Thymus (tissue), 14 donors: ENCODE measurements at places on chromosomes 3 and 15. TPM values are rescaled to one million over a fixed set of nuclear protein-coding genes. Genes with fewer than 3 reads are reported as not detected.

GRCh38 chr3:20023623-20024405, 11.8 kb upstream of the PP2D1 start:
- DNase-seq = peak; percentile 35

CXCR6 gene
- 10.4 TPM for total RNA-seq

GRCh38 chr3:50322386-50323091, at the start of gene HYAL2:
HYAL2 (minus strand) TSS chr3:50322745; CDS start chr3:50320489, 2,256 bp downstream.
- no peak for DNase-seq

DNA sequence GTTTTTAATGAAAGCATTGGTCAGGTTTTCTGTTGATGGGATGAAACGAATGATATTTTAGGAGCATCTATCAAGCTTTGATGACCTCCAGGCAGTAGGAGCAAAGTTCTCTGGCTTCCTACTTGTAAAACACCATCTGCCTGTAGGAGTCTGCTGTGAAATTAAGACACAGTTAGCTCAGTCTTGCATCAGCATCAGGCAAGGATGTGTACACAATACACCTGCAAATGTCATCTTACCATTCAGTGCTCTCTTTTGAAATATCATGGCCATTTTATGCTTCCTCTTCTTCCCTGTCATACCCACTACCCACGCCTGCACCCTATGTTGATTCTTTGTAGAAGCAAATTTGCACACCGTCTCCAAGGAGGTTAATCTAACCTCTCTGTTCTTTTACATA, 38.2 kb downstream of the B3GALNT1 start:
- DNase-seq = no peak
